ENCODE measurements at places on chromosomes 7 and 10.

DNA sequence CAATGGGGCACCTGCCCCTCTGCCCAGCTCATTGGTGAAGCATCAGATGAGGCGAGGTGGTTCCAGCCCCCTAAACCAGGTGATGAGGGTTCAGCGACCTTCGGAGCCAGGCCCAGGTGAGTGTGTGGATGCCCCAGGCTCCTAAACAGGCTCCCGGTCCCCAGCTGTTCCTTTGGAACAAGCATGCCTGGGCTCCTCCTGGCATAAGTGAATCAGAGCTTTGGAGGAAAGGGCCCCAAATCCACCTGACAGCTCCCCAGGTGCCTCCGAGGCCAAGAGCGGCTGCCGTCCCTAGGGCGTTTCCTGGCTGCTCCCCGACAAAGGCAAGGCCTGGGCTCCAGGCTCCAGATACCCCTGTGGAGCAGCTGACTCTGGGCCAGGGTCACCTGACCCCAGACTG is 61.3 kb downstream of the YKT6 start:
- no peak for DNase-seq

DNA sequence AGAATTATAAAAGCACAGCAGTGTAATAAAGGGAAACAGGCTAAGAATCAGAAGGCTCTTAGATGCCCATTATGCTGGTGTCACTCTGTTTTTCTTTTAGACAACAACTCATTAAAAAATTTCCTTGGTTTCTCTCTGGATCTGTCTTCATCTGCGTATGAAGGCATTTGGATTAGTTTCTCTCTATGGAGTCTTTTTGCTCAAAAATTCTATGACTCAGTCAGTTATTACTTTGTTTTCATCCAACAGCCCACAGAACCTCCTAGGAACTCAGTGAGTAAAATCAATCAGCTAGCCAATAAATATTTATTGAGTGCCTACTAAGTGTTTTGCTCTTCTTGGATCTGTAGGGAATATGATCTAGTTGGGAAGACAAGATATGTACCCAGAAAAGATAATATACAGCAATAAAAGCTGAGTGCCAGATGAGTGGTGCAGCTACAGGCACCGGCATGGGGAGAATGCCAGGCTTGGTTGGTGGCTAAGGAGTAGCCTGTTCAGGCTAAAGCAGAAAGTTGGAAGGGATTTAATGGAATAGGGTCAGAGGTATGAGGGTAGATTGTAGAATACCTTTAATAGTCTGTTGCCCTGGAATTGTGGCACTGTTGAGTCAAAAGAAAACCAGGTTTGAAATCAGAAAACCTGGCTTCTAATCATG is 156.2 kb downstream of the LRRC4 start:
- DNase-seq: no peak

- DNase-seq: no peak
Measured at GRCh38 chr7:101780281-101780680, 37.1 kb upstream of the CUX1 start.

DNA sequence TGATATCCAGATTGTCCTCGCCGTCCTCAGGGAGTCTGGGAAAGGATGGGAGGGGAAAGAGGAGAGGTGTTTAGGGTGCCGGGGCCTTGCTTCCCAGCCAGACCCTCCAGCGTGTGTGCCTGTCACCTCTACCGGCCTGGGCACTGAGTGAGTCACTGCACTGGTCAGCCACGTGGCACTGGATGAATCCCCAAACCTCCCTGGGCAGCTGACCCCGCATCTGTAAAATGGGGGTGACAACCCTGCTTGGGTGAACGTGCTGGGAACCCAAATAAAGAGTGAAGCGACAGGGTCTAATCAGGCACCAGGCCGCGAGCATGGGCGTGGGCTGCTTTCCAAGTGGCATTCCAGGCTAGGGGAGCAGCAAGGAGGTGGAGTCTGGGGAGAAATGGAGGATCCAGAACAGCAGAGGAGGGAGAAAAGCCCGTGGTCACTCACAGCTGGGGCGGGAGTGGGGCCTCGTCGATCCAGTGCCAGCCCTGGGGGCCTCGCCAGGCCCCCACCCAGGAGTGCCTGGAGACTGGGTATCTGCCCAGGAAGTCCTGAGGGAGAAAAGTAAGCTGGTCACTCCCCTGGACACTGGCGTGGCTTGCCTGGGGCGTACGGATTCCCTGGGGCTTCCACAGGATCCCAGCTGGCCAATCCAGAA is 29.7 kb downstream of the KLRG2 start:
- DNase-seq: no peak

DNA sequence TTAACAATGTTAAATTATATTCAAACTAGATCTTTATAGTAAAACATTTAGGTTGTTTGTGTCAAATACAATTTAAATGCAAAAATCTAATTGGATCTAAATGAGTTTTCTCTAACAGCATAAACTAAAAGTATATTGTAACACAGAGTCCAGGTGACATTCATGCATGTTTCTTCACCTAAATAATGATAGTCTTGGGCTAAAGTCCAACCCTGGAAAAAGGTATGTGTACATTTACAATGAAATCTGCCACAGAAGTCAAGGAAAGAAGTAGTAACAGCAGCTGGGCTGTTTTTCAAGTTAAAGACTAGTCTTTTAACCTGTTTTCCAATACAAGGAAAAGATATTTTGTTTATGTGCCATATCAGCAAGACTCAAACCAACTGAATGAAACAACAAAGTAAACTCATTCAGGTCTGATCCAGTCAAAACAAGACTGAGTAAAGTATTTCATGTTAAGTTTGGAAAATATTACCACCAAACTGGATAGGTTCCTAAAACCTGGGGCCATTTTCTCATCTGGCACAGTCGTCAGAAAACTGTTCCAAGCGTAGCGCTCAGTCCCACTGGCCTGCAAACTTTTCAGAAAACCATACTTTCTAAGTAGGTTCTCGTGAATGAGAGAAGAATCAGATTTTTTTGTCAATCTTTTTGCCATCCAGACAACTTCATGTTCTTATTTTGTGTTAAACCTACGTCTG is 349.2 kb downstream of the HGF start:
- DNase-seq: no peak

- DNase-seq: peak; percentile 63
Measured at GRCh38 chr10:4353964-4354363, 472.0 kb upstream of the AKR1E2 start.

DNA sequence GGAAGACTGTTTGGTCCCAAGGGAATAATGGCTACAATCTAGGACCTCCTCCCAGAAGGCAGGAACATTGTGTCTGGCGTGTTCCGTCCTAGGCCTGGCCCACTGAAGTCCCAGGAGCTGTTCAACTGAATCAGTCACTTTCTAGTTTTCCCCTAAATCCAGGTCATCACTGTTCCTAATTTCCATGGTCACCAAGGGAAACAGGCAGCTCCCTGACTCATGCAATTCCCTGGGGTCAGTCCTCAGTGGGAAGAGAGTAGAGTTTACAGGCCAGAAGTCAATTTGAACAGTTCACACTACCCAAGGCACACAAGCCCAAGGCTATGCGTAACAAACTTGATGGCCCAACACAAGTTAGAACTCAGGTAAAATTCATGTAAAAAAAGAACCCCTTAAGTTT is 44.0 kb downstream of the CREB3L2 start:
- DNase-seq: no peak

DNA sequence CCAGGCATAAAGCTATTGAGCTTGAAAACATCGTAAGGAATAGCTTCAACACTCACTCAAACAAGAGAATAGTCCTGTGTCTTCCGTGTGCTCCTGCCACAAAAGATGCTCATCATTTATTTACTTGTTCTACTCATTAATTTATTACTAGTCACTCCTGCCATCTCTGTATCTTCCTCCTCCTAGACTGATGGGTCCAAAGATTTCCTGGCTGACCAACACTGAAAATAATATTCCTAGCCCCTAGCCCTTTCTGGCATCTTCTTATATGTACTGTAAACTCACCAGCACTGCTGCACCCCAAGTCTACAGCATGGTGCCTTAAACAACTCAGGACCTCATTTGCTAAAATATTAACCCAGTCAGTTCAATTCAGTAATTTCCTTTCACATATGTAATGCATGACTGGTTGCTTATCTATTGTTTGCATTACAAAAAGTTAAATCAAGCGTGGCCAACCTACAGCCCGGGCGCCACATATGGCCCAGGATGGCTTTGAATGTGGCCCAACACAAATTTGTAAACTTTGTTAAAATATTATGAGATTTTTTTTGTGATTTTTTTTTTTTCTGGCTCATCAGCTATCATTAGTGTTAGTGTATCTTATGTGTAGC is 86.7 kb upstream of the GSDME start:
- DNase-seq: no peak

DNA sequence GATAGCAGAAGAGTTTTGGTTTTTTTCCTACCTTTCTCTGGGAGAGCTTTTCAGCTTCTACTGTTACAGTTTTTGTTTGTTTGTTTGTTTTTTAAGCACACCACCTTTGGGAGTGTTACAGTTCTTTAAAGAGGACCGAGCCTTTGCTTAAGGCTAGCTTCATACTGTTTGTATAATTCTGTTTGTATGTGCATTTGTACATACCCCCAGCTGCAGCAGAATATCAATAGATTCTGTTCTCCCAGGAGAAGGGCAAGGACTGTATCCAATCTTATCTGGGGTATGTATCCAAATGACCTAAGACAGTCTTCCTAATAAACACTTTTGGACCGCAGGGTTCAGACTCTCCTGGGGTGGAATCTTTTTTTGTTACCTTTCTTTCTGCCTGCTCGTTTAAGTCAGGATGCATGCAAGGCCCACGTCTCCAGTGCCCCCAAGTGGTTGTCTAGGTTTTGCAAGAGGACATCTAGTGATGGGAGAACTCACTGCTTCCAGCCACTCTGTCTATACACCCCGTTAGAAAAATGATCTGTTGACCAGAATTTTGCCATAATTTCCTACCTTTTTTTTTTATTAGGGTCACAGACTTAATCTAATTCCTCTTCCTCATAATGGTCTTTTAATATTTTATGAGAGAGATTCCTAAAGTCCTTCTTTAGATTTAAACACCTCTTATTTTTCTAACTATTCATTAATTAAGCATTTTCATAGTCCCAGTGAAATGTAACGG is 23.9 kb downstream of the NRF1 start:
- peak; percentile 83 for DNase-seq

DNA sequence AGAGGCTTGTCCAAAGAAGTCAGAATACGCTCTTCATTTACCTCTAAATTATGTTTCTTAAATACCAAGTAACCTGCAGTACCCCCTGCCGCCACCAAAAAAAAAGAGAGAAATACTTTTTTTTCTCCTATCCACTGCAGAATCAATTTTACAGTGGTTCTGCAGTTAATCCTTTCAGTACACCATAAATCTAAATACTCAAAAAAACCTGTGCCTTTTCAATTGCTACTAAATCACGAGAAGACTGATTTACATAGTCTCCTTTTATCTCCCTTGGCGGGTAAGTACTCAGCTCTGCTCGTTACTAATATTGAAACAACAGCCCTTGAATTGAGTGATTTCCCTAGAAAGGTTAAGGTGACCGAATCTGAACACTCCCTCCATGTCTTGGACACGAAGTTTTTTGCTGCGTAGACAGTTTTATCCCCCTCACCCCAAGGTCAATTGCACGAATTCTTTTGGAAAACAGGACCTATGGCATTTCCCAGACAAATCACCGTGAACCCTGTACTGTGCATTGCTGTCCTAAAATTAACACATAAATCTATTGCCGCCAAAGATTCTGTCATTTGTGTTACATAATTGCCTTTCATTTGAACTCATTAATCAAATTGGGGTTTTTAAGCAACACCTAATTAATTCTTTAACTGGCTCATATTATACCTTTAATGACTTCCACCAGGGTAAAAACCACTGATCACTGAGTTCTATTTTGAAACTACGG is 512 bp upstream of the VIM start:
- DNase-seq: peak; percentile 9

DNA sequence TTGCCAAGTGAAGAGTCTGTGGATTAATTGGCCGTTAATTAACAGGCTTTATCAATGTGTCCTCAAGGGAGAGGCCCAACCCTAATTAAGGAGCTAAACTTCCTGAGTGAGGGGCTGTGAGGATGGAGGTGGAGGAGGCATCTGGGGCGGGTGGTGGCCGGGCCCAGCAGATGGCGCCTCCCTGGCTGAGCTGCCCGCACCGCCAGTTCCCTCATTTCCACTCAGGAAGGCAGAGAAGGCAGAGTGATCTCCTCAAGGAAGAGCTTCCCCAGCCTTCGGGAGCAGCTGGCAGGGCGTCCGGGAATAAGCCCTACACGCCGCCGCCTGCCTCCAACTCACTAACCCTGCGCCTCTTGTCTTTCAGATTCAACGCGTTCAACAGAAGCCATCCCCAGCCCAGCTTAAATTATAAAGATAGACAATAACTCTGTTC is 112.2 kb downstream of the CYTH3 start:
- DNase-seq: no peak

GRCh38 chr10:130495116-130495862 is 359.1 kb downstream of the GLRX3 start:
- no peak for DNase-seq

GRCh38 chr10:113665806-113666354 is 2.0 kb upstream of the NRAP start:
- DNase-seq: no peak

DNA sequence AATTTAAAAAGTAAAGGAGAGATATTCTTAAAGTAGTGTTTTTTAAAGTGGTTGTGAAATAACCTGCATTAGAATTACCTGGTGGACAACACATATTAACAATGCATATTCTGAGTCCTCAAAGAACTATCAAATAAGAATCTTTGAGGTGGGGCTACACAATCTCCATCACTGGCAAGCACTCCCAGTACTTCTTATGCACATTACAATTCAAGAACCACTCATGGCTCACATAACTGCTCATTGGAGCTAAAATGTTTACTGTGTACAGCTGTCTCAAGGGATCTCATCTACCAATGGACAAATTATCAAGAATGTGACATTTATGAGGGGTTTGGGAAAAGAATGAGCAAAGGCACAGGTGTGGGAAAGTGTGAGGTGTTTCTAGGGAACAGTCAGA is 692.0 kb downstream of the PHTF2 start:
- DNase-seq: no peak

DNA sequence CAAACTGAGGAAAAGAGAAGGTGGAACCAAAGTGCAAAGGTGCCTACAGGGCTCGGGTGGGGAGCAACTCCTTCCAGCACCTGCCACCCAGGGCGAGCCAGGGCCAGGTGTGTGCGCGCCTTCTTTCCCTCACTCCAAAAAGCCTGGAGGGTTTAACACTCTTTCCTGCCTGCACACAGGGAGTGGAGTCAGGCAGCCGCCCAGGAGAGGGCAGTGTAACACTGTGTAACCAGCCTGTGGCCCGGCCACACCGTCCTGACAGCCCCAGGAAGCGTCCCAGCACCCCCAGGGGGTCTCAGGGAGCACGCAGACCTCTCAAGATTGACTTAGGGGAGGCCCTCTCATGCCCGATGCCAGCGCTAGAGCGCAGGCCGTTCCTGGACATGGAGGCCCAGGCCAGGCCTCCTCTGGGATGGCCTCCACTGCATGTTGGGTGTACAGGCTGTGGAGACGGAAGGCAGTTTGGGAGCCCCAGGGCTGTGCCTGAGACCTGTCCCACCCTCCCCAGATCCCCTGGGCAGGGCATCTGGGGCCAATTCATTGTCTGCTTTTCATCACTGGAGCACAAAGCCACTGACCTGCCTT is 13.4 kb downstream of the BRI3 start:
- DNase-seq: peak; percentile 65

GRCh38 chr10:89576696-89577095 is 41.3 kb upstream of the SLC16A12 start:
- DNase-seq: no peak

Data from RPMI8226 (cell line).